MM.1S (cell line): ENCODE measurements at places on chromosomes 5 and 9.

GRCh38 chr5:178324481-178325310 lies 92.1 kb upstream of the PHYKPL start:
- DNase-seq, result no peak
- no peaks in the 10 kb centered on the region for H3K36me3 ChIP-seq
- H3K4me3 ChIP-seq, result no peak overlapping the region
- H3K27ac ChIP-seq, result no peak overlapping the region

DNA sequence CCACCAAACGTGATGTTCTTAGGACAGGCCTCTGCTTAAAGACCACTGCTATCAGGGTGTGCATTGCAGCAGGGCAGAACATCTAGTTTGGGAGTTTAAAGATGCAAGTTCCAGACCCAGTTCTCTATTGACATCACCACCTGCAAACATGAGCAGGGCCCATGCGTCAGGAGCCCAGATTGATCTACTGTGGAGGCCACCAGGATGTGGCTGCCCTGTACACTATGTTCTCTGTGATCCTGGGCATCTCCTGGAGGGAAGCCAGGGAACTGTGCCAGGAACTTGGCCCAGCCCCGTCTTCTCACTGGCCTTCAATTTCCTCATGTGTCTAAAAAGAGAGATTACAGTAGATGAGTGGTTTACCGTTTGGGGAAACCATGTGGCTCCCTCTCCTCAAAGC lies 87.1 kb downstream of the PDE6A start:
- H3K27me3 ChIP-seq, result no peaks in the 10 kb centered on the region
- H3K4me1 ChIP-seq, result peaks cover 18% of the 10 kb centered on the region
- no peak overlapping the region for H3K4me3 ChIP-seq
- H3K27ac ChIP-seq, result no peak overlapping the region

DNA sequence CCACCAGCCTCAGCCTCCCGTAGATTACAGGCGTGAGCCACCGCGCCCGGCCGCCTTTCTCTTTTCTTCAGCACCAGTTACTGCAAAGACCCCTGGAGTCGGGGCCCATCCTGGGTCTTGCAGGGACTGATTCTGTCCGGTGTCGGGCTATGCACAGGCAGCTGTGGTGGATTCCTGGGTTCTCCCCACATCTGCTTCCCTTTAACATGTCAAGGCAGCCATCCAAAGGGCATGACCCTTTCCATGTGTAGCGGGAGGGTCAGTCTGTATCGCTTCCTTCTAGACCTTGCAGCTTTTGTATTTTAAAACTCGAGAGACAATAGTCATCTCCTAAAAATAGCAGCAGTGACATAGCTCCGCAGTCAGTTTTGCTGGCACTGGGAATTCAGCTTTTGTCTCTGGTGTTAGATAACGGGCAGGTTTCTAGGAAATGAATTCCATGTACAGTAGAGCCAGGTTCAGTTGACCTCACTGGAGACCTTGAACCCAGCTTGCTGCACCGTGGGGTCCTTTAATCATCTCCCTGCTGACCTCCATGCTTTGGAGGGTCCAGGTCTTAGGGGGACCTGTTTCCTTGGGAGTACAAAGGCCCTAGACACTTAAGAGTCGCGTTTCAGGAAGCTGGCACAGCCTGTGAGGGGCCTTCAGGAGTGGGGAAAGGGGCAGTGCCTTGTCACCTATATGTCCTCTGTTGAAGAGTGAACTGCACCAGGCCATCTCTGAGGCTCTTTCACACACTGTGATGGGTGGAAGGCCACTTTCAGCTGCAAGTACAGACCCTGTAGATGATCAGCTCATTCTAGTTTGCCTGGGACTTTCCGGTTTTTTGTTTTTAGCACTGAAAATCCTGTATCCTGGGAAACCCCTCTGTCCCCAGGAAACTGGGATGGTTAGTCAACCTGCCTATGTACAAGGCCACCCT lies 13.8 kb downstream of the ANKRD33B start:
- no peaks in the 10 kb centered on the region for H3K27me3 ChIP-seq
- no peaks in the 10 kb centered on the region for H3K36me3 ChIP-seq
- H3K4me1 ChIP-seq, result peaks cover 19% of the 10 kb centered on the region

- no peak overlapping the region for H3K27ac ChIP-seq
- no peaks in the 10 kb centered on the region for H3K36me3 ChIP-seq
- no peaks in the 10 kb centered on the region for H3K4me1 ChIP-seq
- H3K4me3 ChIP-seq, result no peak overlapping the region
- H3K27me3 ChIP-seq, result no peaks in the 10 kb centered on the region
- DNase-seq, result no peak
Measured at GRCh38 chr5:22541037-22541436, 312.1 kb downstream of the CDH12 start.

- H3K36me3 ChIP-seq, result no peaks in the 10 kb centered on the region
- H3K27ac ChIP-seq, result no peak overlapping the region
- H3K4me1 ChIP-seq, result no peaks in the 10 kb centered on the region
Measured at GRCh38 chr9:111176511-111176910, 138.2 kb upstream of the LPAR1 start.

DNA sequence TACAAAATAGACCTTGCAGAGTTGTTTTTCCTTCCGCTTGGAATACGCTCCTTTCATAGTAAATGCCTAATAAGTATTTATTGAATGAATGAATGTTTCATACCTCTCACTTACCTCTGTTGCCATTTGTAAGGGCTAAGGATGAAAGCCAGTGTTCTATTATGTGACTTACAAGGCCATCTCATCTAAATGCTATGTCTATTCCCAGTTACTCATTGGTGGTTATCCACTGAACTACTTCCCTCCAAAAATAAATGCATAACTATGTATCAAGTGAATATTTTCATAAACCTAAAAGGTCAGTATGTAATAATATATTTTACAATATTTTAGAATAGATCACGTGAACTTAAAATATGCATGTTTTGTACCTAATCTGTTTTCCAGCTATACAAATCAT lies 670.5 kb upstream of the RGMB start:
- no peak overlapping the region for H3K27ac ChIP-seq
- H3K4me3 ChIP-seq, result no peak overlapping the region
- H3K4me1 ChIP-seq, result no peaks in the 10 kb centered on the region
- no peak for DNase-seq

DNA sequence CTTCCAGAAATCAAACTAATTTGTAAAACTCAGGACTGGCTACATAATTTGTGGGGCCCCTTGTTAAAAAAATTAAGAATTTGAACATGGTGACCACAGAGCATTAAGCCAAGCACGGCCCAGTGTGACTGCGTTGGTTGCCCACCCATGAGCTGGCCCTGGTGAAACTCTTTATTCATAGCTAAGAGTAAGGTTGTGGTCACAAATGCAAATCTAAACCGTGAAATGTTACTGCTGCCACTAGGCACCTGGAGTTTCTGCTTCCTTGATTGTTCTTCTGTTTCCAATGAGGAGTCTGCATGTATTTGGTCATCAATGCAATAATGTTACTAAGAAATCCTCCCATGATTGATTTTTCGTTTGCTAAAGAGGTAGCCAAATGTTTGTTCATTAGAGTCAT lies 4.2 kb downstream of the GCNT1 start:
- H3K27me3 ChIP-seq, result no peaks in the 10 kb centered on the region

DNA sequence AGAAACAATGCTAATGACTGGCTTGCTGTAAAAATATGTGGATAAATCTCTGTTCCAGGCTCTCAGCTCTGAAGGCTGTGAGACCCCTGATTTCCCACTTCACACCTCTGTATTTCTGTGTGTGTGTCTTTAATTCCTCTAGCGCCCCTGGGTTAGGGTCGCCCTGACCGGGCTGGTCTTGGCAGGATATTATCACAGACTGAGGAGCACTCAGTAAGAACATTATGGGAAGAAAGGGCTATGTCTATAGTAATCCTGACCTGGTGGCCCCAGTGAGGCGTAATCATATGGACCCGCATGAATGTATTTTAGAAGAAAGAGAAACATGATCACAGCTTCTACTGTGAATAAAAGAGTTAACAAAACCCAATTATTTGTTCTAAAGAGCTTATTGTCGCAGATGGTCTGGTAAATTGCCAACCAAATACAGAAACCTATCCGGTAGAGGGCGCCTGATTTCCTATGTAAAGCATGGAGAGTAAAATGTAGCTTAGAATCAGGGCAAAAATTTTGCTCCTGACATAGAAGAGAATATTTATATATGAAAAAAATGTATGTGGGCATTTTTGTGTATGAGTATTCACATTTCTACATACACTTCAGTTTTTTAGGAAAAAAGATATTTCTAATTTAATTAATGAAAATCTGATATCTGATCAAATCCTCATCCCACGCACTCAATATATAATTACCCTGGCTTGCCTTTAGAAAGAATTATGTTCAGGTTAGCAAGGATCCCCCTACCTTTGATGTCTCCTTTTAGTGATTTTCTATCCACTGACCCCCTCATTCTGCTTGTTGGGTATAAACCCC lies 5.8 kb upstream of the IFNA1 start:
- H3K4me1 ChIP-seq, result no peaks in the 10 kb centered on the region
- H3K27me3 ChIP-seq, result no peaks in the 10 kb centered on the region
- H3K36me3 ChIP-seq, result no peaks in the 10 kb centered on the region
- H3K27ac ChIP-seq, result no peak overlapping the region
- DNase-seq, result peak; percentile 55
- H3K4me3 ChIP-seq, result no peak overlapping the region

DNA sequence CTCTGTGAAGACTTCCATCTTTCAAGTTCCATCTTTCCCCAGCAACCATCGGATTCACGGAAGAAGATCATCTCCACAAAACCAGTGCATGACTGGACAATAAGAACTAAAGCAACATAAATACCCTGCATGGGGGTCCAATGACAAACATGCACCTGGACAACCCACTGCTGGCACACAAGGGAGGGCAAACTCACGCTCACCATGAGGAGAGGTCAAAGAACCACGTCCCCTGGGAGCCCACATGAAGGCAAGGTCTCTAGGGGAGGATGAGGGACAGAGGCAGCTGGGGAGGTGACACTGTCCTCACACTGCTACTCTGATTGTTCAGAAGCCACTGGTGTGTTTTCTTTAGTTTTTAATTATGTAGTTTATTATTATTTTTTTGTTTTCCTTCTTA lies 190.8 kb downstream of the MED10 start:
- 0 out of 2 replicates have a peak, but pooled peaks cover 4% of the 10 kb centered on the region for H3K4me1 ChIP-seq
- H3K4me3 ChIP-seq, result no peak overlapping the region
- no peak for DNase-seq
- H3K27ac ChIP-seq, result no peak overlapping the region

GRCh38 chr5:53167836-53168235 lies 58.3 kb upstream of the MOCS2 start:
- H3K27ac ChIP-seq, result no peak overlapping the region
- 0 out of 2 replicates have a peak, but pooled peaks cover 7% of the 10 kb centered on the region for H3K4me1 ChIP-seq
- H3K4me3 ChIP-seq, result no peak overlapping the region
- DNase-seq, result no peak

DNA sequence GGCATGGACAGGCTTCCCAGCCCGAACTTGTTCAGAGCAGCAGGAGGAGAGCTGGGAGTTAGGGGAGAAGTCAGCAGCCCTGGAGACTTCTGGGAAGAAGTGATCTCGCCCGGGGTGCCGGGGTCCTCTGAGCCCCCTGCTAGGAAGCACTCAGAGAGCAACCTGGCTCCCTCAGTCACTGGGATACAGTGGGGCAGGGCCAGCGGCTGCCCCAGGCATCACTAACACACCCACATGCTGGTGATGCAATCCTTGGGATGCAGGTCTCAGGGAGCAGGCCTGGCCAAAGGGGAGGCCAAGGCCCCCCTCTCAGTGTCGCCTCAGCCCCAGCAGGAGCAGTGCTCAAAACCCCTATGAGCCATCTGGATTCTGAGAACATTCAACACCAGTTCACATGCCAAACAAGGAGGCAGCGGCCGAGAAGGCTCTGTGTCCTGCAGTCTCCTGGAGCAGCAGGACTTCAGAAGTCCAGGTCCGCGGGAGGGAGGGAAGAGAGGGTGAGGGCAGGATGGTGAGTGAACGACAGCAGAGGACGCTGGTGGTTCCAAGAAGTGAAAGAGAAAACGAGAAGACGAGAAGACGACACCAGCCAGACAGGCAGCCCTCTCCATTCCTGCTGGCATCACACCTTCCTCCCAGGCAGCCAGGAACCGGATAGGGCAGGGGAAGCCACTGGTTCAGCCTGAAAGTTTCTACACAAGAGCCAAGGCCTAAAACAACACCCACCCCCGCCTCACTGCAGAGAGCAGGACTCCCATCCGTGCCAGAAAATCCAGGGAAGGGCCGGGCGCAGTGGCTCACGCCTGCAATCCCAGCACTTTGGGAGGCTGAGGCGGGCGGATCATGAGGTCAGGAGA lies 2.3 kb downstream of the PNPLA7 start:
- H3K36me3 ChIP-seq, result no peaks in the 10 kb centered on the region
- H3K4me3 ChIP-seq, result no peak overlapping the region
- H3K4me1 ChIP-seq, result no peaks in the 10 kb centered on the region
- no peak for DNase-seq
- H3K27me3 ChIP-seq, result peaks cover 13% of the 10 kb centered on the region; the same call in 1 of the 2 replicates

DNA sequence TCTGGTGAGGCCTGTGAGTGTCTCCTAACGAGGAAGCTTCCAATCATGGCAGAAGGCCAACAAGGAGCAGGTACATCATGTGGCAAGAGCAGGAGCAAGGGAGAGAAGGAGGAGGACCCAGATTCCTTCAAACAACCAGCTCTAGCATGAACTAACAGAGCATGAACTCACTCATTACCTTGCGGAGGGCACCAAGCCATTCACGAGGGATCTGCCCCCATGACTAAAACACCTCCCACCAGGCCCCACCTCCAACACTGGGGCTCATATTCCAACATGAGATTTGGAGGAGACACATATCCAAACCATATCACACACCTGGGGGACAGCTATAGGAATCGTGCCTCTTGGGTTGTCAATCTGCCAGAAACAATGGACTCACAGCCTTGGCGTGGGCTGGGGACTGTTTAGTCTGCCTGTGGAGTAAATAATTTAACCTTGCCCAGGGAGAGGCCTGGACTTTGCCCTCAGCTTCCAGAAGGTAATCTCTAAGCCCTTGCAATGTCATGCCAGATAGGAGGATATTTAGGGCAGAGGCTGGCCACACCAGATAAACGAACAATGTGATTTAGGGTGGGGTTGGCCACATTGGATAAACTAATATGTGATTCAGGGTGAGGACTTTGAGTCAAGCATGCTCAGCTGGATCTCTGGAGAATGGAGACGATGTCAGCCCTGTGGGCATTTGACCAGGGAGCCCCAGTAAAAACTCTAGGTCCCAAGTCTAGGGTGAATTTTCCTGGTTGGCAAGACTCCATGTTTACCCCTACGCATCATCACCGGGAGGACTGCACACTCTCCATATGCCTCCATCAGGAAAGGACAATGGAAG lies 13.6 kb upstream of the VDAC1 start:
- no peak overlapping the region for H3K4me3 ChIP-seq
- H3K27ac ChIP-seq, result no peak overlapping the region
- no peak for DNase-seq
- no peaks in the 10 kb centered on the region for H3K36me3 ChIP-seq

- no peak overlapping the region for H3K27ac ChIP-seq
- no peak for DNase-seq
- H3K4me1 ChIP-seq, result no peaks in the 10 kb centered on the region
- H3K4me3 ChIP-seq, result no peak overlapping the region
- no peaks in the 10 kb centered on the region for H3K27me3 ChIP-seq
Measured at GRCh38 chr5:107598958-107599357, 71.8 kb downstream of the EFNA5 start.

- DNase-seq, result no peak
- H3K36me3 ChIP-seq, result no peaks in the 10 kb centered on the region
- H3K4me1 ChIP-seq, result no peaks in the 10 kb centered on the region
- no peak overlapping the region for H3K27ac ChIP-seq
- H3K4me3 ChIP-seq, result no peak overlapping the region
Measured at GRCh38 chr9:83231039-83231438, 168.1 kb upstream of the RASEF start.

- H3K4me3 ChIP-seq, result no peak overlapping the region
- no peaks in the 10 kb centered on the region for H3K4me1 ChIP-seq
- DNase-seq, result peak; percentile 66
- H3K27ac ChIP-seq, result no peak overlapping the region
Measured at GRCh38 chr5:72018143-72018803, 89.0 kb upstream of the MAP1B start.

- H3K27ac ChIP-seq, result no peak overlapping the region
- no peak overlapping the region for H3K4me3 ChIP-seq
- H3K4me1 ChIP-seq, result no peaks in the 10 kb centered on the region
- no peaks in the 10 kb centered on the region for H3K27me3 ChIP-seq
- DNase-seq, result no peak
Measured at GRCh38 chr5:153670101-153670500, 179.6 kb downstream of the GRIA1 start.
